Activated CD8-positive, alpha-beta T cell treated with anti-CD3 and anti-CD28 coated beads for 36 hours (primary cell): ENCODE measurements at places on chromosomes 1 and 21. TPM values are rescaled to one million over a fixed set of nuclear protein-coding genes. Genes with fewer than 3 reads are reported as not detected.

The HENMT1 gene
- 27.1 TPM for total RNA-seq

GRCh38 chr1:175656416-175656815 is 87.0 kb downstream of the TNR start:
- H3K36me3 ChIP-seq: no peaks in the 10 kb centered on the region
- no peak overlapping the region for H3K27ac ChIP-seq
- peaks cover 4% of the 10 kb centered on the region for H3K27me3 ChIP-seq
- H3K4me1 ChIP-seq: no peaks in the 10 kb centered on the region
- no peak overlapping the region for H3K4me3 ChIP-seq

DNA sequence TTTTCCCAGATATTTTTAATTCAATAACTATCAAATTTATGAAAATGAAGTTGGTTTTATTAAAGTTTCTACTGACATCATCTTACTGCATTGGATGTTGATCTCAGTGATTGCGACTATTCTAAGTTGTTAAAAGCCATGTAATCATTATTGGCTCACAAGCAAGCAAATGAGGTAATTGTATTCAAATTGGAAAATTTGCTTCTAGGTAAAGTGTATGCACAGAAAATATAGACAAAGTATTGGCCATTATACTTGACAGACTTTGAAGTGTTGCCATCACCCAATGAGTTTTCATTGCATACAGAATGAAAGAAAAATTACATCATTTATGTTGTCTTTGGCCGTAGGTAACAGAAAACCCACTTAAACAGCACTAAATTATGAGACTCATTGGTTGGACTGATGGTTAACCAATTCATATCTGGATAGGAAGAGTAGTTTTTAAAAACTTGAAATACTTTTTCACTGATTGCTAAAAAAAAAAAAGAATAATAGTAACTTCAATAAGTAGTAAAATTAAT is 299.2 kb downstream of the USP25 start:
- no peaks in the 10 kb centered on the region for H3K36me3 ChIP-seq
- no peak for DNase-seq
- H3K4me3 ChIP-seq: no peak overlapping the region
- no peak overlapping the region for H3K27ac ChIP-seq
- no peaks in the 10 kb centered on the region for H3K27me3 ChIP-seq

The C1orf226 gene
- total RNA-seq: 0.07 TPM
